ENCODE measurements at places on chromosomes 1 and 21.

DNA sequence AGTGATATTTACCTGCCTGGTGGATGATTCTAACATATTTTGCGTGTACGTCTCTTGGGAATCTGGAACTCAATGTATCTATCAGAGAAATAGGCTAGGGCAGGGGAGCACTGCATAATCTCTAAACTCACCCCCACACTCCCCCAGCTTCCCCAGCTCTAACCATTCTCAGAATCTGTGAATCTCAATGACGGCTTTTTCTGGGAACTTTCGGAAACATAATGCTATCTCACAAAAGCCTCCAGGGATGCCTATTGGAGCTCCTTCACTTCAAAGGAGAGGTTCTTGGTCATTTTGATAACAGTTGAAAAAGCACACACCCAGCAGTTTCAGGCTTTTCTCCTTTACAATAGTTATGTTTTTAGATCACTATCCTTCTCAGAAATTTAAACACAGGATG is 113.8 kb upstream of the MAGI3 start:
- no peak for DNase-seq

GRCh38 chr1:27235827-27236226 is 1.4 kb downstream of the WDTC1 start:
- DNase-seq = no peak

GRCh38 chr1:98203466-98203865 is 282.6 kb upstream of the DPYD start:
- DNase-seq = no peak

DNA sequence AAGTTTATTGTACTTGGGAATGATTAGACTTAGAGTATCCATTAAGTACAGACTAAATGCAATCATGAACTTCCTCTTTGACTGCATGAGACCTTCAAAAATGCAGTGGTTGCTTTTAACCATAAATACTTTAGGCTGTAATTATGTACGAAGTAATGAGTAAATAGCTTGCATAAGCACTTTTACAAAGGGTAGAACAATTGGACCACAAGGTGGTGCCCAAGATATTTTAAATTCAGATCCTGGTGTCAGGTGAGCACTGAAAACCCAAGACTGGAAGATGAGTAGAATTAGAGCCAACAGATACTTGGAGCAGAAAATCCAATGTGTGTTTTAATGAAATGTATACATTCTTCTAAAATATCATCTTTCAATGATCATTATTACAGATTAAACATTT is 43.4 kb upstream of the RHOU start:
- DNase-seq = peak; percentile 65

Measured in NCI-H1694 (cell line).